IMR-90 (cell line): ENCODE measurements at places on chromosomes 3 and 15. TPM values are rescaled to one million over a fixed set of nuclear protein-coding genes. Genes with fewer than 3 reads are reported as not detected.
A peak's percentile ranks its signal among the peaks of the same experiment; 100 is the strongest.

GRCh38 chr3:10484709-10485108 lies 20.7 kb downstream of the ATP2B2 start:
- no peak for DNase-seq

DNA sequence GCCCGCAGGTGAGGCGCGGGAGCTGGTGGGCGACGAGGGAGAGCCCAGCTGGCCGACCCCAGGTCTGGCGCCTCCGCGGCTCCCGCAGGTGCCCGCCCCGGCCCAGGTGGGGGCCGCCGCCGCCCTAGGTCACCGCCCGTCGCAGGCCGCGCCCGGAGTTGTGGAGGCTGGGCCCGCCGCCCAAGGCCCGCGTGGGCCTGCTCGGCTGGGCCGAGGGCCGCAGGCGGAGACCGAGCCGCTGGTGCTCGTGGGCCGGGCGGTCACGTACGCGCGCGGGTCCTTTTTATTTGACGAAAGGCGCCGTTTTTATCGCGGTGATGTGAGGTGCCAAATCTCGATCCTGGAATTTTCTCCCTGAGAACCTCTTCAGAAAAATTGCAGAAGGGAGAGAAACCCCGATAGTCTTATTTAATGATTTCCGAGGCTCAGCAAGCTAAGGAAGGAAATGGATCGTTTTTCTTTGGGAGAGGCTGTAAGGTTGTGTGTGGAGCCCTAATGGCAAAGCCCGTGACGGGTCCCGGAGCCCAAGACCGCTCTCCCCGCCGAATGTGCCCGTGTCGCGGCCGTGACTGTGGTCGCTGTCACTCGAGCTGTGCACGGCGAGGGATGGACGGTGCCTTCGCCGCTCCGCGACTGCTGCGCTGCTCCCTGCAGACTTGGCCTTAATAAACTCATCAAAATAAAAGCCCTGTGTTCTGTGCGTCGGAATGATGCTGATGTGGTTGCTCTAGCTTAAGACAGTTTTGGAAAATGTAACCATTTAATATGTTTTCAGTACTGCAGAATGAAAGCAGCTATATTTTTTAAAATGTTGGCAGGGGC lies 612 bp downstream of the APPL1 start:
- DNase-seq: peak; percentile 41

- DNase-seq: no peak
These were observed 303.9 kb downstream of the PDCD6IP start for GRCh38 chr3:34102288-34102687.

GRCh38 chr3:28130836-28131235 lies 110.6 kb upstream of the CMC1 start:
- DNase-seq: no peak

GRCh38 chr3:40179016-40179415 lies 130.5 kb upstream of the EIF1B start:
- DNase-seq: peak; percentile 62

GRCh38 chr3:145882436-145882835 lies 278.5 kb downstream of the PLOD2 start:
- DNase-seq: no peak

DNA sequence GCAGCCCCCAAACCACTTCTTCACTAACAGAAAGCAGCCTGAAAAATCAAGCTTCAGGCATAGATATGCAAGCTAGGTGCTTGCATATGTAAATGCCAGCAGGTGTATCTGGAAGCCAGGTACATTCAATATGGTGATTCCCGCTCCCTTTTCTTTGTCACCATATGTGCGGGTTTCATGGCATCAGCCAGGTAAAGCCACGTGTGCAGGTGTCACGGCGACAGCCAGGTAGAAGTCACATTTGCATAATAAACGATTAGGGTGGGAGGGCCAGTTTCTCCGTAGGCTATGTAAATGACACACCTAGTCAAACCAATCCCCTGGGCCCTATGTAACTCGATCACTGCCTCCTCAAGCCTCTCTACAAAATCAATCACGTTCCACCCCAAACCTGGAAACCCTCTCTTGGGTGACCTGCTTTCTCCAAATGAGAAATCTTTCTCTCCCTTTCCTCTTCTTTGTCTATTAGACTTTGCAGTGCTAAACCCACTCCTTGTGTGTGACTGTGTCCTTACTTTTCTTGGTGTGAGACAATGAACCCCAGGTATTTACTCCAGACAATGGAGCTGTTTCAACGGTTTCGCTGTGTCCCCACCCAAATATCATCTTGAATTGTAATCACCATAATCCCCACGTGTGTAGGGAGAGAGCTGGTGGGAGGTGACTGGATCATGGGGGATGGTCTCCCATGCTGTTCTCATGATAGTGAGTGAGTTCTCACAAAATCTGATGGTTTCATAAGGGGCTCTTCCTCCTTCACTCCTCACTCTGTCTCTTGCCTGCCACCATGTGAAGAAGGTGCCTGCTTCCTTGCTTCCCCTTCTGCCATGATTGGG lies 44.6 kb downstream of the ONECUT1 start:
- DNase-seq: no peak

GRCh38 chr15:29962407-29962806 lies 120.3 kb upstream of the GOLGA8J start:
- no peak for DNase-seq

DNA sequence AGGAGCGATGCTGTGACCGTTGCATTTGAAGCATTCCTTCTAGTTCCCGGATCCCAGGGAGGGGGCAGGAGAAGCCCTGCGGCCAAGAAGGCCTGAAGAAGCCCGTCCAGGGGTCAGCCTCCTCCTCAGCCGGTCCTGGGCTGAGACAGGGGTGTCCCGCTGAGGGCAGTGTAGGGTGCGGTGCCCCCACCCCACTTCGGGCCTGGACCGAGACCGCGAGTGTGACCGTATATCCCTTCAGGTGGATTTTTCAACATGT lies 2.8 kb downstream of the OCA2 start:
- DNase-seq: no peak

DNA sequence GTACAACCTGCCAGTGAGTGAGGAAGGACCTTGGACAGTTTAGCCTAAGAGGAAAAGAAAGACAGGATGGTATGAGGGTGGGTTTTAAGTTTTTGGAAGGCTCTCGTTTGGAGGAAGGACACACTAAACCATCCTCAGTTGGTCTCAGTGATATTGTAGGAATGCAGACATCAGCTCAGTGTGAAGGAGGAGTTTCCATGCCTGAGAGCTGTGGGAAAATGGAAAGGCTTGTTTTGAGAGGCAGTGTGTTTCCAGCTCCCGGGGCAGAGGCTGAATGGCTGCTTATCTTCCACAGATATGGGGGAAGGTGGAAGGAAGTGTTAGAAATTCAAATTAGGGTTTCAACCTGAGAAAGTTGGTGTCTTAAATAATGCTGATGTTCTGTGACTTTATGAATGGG lies 89.6 kb upstream of the MYZAP start:
- no peak for DNase-seq

DNA sequence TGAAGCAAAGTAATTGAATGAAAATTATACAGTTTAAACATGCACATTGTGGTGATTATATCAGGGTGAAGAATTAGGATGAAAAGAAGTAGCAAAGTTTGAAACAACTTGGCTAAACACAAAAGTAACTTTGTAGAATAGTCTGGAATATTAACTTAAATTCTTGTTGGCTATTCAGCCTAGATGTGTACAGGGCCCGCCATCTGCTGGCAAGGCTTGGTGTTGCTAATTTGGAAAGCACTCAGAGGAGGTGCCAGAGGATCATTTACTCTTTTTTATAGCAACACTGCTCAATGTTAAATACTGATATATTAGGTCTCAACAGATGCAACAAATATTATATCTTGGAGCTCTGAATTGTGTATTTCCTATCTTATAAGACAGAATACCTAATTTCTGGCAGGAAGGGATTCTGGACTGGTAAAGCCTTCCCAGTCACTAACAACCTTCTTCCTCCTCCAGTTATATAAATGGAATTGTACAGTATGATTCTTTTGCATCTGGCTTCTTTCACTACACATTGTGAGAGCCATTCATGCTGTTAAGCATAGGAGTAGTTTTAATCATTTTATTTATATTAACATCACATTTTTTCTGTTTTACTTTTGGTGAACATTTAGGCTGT lies 36.1 kb downstream of the TTC23 start:
- peak; percentile 67 for DNase-seq

- no peak for DNase-seq
These were observed 51.5 kb downstream of the ISG20 start for GRCh38 chr15:88690331-88690730.

GRCh38 chr15:52097180-52097579 lies 15.4 kb downstream of the BCL2L10 start:
- no peak for DNase-seq

- no peak for DNase-seq
These were observed 195.2 kb downstream of the ALCAM start for GRCh38 chr3:105561876-105562275.

DNA sequence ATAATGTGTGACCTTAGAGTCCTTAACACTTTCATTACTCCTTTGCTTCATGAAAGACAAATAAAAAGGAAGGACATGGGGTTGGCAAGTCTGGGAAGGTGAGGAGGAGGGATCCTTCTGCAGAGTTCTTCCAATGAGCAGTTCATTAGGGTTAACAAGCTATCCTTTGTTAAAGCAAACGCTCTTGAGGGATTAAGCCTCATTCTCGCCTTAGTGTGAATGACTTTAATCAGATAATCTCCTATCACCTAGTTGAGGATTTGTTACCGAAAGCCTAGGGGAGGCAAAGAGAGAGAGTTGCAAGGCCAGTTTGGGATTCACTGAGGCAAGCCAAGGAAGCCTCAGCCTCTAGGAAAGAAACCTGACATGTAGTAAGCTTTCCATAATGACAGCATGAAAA lies 7.4 kb upstream of the MBNL1 start:
- no peak for DNase-seq

DNA sequence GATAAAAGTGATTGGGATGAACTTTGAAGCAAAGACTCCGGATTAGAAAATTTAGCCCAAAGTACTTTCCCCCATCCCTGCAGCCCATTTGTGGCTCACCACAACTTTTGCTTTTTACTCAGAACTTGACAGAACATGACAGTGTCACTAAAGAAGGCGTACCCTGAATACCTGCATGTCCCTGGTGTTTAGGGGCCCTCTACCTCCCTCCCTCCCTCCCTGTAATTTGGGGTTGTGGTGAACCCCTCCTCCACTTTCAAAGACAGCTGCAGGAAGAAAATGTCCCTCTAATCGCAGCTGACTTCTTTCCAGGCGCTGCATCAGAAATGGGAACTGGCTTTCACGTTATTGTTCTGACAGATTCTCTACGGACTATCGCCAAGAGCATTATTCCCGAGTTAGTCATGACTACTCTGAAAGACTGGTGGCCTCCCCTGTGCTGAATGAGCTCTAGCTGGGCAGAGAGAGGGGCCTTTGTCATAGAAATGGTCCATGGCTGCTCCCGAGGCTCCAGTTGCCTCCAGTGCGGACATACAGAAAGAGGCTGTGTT lies 93.2 kb upstream of the ARHGEF3 start:
- DNase-seq: peak; percentile 55

- no peak for DNase-seq
These were observed 14.5 kb upstream of the RBSN start for GRCh38 chr3:15113471-15113870.

- DNase-seq: no peak
These were observed 137.9 kb downstream of the XXYLT1 start for GRCh38 chr3:195133013-195133412.

DNA sequence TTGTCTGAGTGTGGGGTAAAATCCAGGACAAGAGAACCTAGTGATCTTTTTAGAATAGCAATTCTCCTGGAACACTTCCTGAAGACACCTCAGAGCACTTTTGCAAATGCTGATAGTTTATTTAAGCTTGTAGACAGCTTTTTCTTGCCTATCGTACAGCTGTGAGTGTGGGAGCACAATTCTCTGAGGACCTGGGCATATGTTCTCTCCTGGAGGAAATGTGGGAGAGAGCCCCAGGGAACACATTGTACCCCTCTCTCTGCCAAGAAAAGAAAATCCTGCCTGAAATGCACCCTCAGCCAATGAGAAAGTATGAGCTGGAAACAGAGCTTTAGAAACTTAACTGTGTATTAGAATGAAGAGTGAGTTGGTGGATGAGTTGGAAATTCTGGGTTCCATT lies 308.3 kb upstream of the SEMA6D start:
- DNase-seq: no peak

- DNase-seq: no peak
These were observed 291.2 kb upstream of the STT3B start for GRCh38 chr3:31241533-31241932.

- DNase-seq: no peak
These were observed 70.5 kb upstream of the ALDH1A3 start for GRCh38 chr15:100809151-100809550.

GRCh38 chr3:84961011-84961410 lies 2.2 kb downstream of the CADM2 start:
- no peak for DNase-seq

DNA sequence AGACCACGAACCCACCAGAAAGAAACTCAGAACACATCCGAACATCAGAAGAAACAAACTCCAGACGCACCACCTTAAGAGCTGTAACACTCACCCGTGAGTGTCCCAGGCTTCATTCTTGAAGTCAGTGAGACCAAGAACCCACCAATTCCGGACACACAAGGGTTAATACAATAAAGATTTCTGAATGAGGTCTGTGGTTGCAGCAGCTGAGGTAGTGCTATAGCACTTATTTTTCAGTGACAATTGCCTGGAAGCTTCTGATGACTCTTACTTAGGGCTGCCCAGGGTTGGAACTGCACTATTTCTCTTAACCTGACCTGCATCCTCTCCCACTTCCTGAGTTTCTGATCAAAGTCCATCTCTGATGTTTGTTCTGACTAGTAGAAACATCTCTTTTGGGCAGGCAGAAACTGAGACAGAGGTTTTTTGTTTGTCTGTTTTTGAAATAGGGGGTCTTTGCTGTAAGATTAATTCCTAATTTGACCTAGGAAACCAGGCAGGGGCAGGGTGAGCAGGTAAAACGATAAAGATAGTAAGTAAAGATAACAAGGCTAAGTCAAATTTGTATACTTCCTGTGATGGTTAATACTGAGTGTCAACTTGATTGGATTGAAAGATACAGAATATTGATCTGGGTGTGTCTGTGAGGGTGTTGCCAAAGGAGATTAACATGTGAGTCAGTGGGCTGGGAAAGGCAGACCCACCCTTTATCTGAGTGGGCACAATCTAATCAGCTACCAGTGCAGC lies 169.1 kb downstream of the GAP43 start:
- peak; percentile 52 for DNase-seq

DNA sequence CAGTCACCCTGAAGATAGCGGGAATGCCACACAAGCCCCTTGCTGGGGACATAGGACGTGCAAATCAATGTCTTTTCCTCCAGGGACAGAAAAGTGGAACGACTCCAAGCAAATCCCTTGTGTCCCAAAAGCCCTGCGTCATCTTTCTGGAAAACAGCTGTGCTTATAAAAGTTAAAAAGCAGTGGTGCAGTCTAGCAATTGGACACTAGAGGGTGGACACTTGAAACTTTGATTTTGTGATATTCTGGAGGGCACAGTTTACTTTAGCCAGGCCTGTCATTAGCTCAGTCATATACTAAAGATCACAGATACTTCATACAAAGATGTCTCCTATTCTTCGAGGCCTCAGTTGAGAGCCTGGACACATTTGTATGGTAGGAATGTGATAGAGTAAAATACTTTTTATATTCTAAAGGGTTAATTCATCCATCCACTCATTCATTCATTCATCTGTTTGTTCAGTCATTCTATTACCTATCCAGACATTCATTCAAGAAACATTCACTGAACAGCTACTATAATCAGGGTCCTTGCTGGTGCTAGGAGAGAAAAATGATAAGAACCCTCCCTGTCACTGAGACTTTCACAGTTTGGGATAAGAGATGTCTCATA lies 63.8 kb upstream of the ANKRD34C start:
- peak; percentile 17 for DNase-seq

Gene FSD2
- total RNA-seq: not detected in 2 replicates

Gene LNP1
- 2.2 and 4.4 TPM in 2 replicates for total RNA-seq

Gene C3orf49
- total RNA-seq: not detected in 2 replicates

Gene PTPN23
- total RNA-seq: 4.4 and 4.5 TPM in 2 replicates

Gene CYP1A1
- total RNA-seq: under 0.01 TPM in 2 replicates

Gene PEX5L
- total RNA-seq: under 0.01 TPM in 1 of 2 replicates, not detected in the other

Gene TMEM207
- total RNA-seq: not detected in 2 replicates

Gene MYL3
- not detected in 2 replicates for total RNA-seq

Gene GOLGA8S
- under 0.01 TPM in 2 replicates for total RNA-seq
